Hindlimb muscle (tissue), 1 donor: ENCODE measurements at places on chromosomes 3 and 15.

DNA sequence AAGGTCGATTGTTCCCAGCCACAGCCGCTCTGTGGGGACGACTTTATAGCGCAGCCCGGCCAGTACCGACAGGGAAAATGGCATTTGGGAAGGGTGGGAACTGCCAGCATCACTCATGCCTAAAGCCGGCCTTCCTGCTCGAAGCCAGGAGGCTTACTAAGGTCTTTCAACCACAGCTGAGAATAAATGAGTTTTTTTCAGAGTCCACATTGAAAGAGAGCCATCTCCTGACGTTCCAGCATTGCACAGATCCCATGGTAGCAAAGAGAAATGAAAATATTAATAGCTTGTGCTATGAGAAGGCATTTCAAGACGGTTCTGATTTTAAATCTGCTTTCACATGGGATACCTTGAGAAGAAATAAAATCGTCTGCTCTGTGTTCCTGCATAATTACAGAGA is 230.2 kb upstream of the IGF1R start:
- no peak for DNase-seq

DNA sequence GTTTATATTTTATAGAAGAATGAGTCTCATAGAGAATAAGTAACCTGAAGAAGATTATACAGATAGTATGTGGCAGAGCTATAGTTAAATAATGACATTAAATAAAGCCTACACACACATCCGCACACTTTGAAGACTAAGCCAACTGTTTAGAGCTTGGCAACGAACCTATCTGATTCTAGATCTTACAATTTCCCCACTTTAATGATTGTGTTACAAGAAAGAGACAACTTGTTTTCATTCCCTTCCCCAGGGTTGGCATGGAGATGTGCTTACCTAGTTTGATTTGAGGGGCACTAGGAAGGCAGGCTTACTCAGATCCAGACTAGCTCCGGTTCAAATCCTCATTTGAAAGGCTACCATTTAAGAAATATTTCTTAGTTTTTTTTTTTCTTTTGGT is 61.9 kb upstream of the CBLB start:
- DNase-seq: no peak

GRCh38 chr15:37765786-37766185 is 168.7 kb upstream of the TMCO5A start:
- no peak for DNase-seq

DNA sequence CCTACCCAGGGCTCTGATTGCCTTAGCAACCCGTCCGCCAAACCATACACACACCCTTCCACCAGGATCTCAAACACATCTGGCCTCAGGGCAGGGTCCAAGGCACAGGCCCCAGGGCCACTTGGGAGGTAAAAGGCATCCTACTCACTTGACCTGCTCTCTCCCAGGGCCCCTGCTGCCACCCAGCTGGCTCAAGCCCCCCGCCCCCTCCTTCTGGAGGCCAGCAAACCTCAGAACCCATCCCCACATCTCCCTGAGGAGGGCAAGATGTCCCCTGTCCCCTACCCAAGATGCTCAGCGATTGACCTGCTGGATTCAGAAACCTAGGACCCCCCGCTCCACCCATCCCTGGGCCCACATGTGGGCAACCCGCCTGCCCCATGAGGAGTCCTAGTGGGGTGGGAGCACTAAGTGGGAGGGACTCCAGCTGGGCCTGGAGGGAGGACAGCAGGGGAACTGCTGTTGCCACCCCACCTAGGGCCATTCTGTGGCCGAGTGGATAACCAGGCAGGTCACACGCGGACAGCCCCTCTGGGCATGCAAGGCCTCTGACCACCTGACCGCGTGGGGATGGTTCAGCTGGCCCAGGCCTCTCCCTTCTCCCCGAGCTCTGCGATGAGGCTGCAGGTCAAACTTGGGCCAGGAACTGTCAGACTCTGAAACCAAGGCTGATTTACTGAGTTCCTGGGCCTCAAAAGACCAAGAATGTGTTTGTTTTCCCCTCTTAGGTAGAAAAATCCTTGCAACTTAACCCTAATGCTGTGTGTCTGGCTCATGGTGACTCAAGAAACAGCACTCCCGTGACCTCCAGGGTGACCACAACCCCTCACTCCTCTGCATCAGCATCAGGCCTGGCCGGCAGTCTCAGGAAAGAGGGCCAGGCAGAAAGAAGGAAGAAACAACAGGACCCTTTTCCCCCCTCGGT is 4.2 kb downstream of the MFGE8 start:
- no peak for DNase-seq
